GM06990 (cell line): ENCODE measurements at places on chromosomes 2 and 18.

DNA sequence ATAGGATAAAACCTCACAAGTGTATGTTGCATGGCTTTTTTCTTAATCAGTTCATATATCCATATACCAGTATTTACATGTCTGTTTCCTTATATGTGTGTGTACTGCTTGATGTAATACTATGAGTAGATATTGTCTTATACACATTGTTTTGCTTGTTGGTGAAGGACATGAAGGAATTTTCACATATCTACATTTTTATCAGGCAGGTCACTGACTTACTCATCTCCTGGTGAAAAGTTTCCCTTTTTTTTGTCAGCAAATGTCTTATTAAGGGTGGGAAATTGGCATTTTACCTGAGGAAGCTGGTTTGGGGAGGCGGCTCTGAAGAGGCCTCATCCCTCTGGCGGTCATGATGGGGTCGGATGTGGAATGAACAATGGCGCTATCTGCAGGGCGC lies 61.4 kb upstream of the LYPD1 start:
- DNase-seq, result no peak

DNA sequence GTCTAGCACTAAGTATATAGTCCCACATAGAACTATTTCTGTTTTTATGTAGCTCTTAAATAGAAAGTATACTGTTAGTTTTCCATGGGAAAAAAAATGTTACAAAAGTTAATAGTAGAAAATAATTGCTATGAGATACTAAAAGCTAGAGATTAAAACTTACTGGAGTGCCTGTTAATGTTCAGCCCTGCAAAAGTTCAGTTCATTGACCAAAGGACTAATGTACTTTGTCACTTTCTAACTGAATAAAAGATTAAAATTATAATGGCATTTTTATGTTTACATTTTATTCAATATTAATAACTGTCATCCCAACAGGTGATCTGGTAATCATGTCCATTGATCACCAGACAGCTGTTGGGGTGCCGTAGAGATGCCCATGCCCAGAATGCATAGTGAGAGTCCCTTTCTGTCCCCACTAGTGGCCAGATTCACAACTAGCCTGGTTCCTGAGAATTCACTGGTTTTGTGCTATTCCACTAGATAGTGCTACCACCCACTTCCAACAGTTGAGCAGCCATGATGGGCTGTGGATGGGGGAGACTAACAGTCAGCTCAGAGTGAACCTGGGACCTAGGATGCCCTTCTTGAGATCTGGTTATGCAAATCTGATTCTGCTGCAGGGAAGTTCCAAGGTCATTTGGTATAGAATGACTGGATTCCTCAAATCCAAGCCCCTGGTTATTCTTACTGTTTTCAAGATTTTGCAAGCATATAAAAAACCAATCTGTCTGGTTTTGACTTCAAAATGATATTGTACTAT lies 57.8 kb downstream of the AFTPH start:
- DNase-seq, result no peak

GRCh38 chr2:63544017-63544627 lies 44.2 kb downstream of the WDPCP start:
- DNase-seq, result no peak

- no peak for DNase-seq
Measured at GRCh38 chr2:235725016-235725489, 231.2 kb downstream of the AGAP1 start.

DNA sequence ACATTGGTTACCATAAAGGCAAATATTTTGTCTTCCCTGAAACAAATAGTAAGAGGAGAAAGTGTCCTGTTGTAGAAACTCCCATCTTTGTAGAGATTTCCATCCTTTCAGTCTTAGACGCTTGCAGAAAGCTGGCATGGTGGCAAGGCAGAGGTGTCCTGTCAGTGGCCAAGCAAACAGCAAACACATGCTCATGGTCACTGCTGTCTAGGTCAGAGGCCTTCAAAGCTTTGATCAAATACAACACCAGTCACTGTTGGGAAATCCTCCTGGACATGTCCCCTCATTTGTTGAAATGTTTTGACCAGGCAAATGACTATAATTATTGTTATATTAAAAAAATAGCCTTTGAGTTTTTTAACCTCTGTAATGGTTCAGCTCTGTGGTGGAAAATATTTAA lies 55.1 kb downstream of the LTBP1 start:
- no peak for DNase-seq
